ENCODE measurements at places on chromosomes 11 and 22.

DNA sequence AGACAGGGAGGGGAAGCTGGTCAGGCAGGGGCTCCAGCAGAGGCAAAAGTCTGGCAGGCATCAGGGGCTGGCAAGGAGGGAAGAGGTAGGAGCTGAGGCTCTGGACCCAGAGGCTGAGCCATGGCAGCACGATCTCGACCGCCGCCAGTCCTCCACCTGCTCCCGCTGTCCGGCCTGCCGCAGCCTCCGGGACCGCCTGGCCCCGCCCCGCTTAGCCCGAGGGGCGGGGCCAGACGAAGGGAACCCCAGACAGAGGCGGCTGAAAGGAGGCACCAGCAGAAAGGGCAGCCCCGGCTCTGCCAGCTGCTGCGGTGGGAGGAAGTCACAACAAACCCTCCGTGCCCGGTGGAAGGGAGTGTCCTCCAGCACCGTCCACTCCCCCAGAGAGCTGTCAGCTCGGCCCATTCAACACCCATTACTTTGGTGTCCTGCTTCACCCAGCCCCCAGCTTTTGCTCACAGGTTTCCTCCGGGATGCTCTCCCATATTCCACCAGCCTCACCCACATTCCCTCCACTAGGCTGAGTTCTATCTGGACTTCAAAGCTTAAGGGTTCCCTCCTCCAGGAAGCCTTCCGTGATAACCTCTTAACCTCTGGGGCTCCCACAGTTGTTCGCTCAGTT lies at the start of gene MFNG:
Gene MFNG (minus strand): TSS at position 161 of the 622 bp plus-strand sequence. CDS start 207 bp downstream, outside the sequence.
- H3K4me1 ChIP-seq, result peaks cover 25% of the 10 kb centered on the region
- no peak within 1 kb of the TSS for H3K27ac ChIP-seq
- no peak for DNase-seq
- peaks cover 13% of the 10 kb centered on the region for H3K36me3 ChIP-seq

DNA sequence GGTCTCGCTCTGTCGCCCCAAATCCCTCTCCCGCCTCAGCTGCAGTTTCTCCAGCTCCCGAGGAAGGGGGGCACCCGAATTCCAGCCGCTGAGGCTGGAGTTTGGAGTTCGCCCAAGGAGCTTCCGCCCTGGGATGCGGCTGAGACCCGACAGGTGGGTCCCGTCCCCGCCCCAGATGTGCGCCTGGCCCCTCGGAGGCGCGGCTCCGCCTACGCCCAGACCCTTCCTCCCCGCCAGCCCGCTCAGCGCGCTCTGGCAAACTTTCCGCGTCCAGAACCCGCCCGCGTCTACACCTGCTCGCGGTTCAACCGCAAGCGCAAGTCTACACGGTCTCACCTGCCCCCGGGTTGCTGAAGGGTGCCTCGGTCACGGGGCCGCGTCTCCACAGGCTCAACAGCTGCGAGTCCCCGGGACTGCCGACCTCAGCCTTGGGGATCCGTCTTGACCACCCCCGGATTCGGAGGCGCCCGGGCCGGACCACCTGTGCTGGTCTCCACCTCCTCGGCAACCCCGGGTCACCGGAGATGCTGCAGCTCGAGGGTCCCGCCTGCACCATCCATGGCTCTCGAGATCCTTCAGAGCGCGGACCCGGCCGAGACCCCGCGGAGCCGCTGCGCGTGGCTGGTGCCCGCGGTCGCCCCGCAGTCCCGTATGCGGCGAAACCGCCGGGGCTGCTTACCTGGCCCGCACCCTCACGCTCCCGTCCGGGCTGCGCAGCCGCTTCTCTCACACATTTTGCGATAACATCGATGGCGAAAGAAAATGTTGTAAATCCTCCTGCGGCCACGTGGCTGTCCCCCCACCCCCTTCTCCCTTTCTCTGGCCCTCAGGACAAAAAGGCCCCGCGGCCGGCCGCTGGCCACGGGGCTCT lies 63.6 kb downstream of the NFAM1 start:
- H3K36me3 ChIP-seq, result no peaks in the 10 kb centered on the region
- no peak overlapping the region for H3K27ac ChIP-seq

GRCh38 chr11:33733980-33734379 lies 2.2 kb downstream of the CD59 start:
- no peaks in the 10 kb centered on the region for H3K27me3 ChIP-seq
- H3K27ac ChIP-seq, result peak overlapping the region; percentile 97
- no peak for DNase-seq
- H3K4me3 ChIP-seq, result peak overlapping the region; percentile 92
- peaks cover 76% of the 10 kb centered on the region for H3K4me1 ChIP-seq

DNA sequence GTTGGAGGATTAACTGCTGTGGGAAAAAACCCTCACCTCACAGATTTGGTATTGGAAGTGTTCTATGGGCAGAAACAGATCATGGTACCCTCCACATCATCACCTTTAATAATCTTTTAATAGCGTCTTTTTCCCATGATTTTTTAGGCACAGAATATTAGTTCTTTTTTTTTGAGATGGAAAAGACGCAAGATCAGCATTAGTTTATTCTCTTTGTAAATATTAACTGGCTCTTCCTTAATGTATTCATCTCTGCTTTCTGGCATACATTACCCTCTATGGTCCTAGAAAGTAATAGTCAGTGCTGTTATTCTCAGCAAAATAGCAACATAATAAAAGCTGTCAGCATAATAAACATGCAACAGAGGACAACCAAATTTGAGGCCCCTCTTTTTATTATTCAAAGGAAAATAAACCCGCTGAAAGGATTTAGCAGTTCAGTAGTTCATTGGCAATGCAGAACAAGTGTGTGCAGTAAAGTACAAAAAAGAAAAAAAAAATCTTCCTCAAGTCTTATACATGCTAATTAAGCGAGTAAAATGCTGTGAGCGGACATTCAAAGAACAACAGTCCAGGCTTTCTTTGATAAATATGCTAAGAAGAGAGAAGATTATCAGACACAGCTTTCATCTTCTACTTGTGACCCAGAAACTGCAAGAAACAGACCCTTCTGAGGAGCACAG lies 37.5 kb upstream of the DDI1 start:
- no peaks in the 10 kb centered on the region for H3K27me3 ChIP-seq
- no peaks in the 10 kb centered on the region for H3K36me3 ChIP-seq
- DNase-seq, result no peak
- H3K27ac ChIP-seq, result no peak overlapping the region
- peaks cover 17% of the 10 kb centered on the region for H3K4me1 ChIP-seq
- no peak overlapping the region for H3K4me3 ChIP-seq

DNA sequence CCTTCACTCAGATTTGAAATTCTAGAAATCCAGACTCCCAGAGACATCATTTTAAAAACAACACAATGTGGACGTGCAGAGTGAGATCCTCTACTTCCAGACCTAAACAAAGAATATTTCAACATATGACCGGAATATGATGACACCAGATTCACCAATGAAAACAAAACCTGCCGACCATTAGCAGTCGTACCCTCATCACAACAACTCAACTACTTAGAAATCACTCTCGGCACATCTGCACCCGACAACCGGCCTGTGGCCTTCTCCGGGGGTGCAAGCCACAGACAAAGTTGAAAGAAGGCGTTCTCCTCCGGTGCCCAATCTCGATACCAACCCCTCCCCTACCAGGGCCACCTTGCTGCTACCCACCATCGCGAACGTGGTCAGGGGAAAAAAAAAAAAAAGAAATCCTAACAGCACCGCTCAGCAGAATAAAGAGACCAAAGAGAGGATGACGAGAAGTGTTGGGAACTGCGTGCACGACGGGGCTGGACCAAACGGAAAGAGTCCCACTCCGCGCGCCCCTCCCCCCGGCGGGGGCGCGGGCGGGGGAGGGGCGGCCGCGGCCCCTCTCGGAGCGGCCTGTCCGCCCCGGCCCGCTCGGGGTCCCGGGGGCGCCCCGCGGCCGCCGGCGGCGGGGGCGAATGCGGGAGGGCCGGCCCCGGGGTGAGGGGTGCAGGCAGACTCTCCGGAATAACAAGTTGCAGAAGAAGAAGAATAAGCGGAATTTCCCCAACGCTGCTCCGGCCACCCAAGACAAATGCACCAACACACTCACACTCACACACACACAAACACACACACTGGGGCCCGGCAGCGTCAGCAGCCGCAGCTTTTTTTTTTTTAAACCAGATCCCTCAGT lies 1.7 kb downstream of the PHF21A start:
- DNase-seq, result no peak
- peak overlapping the region; percentile 96 for H3K4me3 ChIP-seq
- no peaks in the 10 kb centered on the region for H3K27me3 ChIP-seq
- H3K36me3 ChIP-seq, result peaks cover 2% of the 10 kb centered on the region
- peaks cover 47% of the 10 kb centered on the region for H3K4me1 ChIP-seq

GRCh38 chr11:73175551-73176144 lies 33.5 kb upstream of the FCHSD2 start:
- DNase-seq, result no peak
- H3K27ac ChIP-seq, result no peak overlapping the region
- H3K36me3 ChIP-seq, result no peaks in the 10 kb centered on the region
- H3K4me3 ChIP-seq, result no peak overlapping the region

DNA sequence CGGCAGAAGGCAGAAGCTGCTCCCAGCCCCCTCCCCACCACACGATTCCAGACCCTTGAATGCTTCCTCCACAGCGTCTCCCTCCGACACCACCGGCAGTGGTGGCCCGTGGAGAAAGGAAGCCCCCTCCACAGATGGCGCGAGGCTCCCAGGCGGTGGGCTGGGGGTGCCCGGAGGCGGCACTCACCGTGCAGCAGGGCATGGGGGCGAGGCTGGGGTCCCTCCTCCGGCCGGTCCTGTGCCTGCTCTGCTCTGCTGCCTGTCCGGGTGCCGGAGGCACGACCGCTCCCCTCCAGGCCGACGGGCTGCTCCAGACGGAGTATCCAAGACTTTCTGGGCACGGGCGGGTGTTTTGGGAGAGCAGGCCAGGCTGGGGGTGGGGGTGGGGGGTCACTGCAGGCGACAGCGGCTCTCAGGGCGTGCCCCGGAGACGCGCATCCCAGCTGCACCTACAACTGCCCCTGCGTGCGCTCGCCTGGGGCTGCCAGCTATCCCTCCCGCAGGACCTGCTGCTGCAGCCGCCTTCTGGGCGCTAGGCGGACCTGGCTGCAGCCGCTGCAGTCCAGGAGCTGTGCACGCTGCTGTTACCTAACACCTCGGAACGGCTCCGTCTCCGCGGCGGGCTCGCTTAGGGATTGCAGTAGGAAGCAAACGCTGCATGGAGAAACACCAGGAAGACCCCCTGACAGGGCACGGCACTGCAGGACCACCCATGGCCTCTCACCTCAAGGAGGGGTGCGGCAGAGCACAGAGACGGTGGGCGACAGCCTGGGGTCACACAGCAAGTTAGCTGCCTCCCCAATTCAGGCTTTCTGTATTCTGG lies 15.2 kb downstream of the MRGPRG start:
- peaks cover 38% of the 10 kb centered on the region for H3K27me3 ChIP-seq
- DNase-seq, result no peak
- no peaks in the 10 kb centered on the region for H3K4me1 ChIP-seq
- no peak overlapping the region for H3K27ac ChIP-seq
- H3K4me3 ChIP-seq, result no peak overlapping the region

GRCh38 chr22:44667276-44667675 lies 34.7 kb upstream of the PRR5 start:
- H3K27ac ChIP-seq, result no peak overlapping the region
- DNase-seq, result no peak
- peaks cover 10% of the 10 kb centered on the region for H3K4me1 ChIP-seq

DNA sequence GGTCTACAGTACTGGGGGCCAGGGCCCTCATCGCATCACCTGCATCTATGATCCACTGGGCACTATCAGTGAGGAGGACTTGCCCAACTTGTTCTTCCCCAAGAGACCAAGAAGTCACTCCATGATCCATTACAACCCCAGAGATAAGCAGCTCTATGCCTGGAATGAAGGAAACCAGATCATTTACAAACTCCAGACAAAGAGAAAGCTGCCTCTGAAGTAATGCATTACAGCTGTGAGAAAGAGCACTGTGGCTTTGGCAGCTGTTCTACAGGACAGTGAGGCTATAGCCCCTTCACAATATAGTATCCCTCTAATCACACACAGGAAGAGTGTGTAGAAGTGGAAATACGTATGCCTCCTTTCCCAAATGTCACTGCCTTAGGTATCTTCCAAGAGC lies 3.8 kb upstream of the PPFIBP2 start:
- no peak overlapping the region for H3K4me3 ChIP-seq
- H3K27me3 ChIP-seq, result peaks cover 4% of the 10 kb centered on the region
- H3K4me1 ChIP-seq, result peaks cover 28% of the 10 kb centered on the region
- peaks cover 6% of the 10 kb centered on the region for H3K36me3 ChIP-seq

- no peaks in the 10 kb centered on the region for H3K36me3 ChIP-seq
- peak overlapping the region; percentile 94 for H3K27ac ChIP-seq
- H3K27me3 ChIP-seq, result no peaks in the 10 kb centered on the region
- H3K4me3 ChIP-seq, result peak overlapping the region; percentile 89
Measured at GRCh38 chr11:128520206-128520887, 67.0 kb downstream of the ETS1 start.

DNA sequence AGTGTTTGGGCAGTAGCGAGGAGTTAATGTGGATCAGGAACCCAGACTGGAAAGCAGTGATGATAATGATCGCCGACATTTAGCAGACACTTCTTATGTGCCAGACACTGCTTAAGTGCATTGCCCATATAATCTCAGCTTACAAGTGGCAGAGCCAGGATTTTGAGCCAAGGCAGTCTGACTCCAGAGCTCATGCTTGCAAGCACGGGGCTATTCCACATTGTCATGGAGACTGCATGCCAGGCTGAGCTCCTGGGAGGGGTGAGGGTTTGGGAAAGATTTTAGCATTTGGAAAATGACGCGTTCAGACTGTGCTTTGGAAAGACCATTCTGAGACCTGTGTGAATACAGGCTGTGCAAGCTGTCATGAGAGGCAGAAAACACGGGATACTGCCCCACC lies 302.7 kb downstream of the DDX10 start:
- no peaks in the 10 kb centered on the region for H3K36me3 ChIP-seq
- no peaks in the 10 kb centered on the region for H3K27me3 ChIP-seq
- H3K4me3 ChIP-seq, result no peak overlapping the region
- H3K4me1 ChIP-seq, result no peaks in the 10 kb centered on the region
- no peak for DNase-seq

GRCh38 chr11:87368151-87368550 lies 330.4 kb downstream of the TMEM135 start:
- no peaks in the 10 kb centered on the region for H3K4me1 ChIP-seq
- H3K36me3 ChIP-seq, result no peaks in the 10 kb centered on the region
- H3K27ac ChIP-seq, result no peak overlapping the region

DNA sequence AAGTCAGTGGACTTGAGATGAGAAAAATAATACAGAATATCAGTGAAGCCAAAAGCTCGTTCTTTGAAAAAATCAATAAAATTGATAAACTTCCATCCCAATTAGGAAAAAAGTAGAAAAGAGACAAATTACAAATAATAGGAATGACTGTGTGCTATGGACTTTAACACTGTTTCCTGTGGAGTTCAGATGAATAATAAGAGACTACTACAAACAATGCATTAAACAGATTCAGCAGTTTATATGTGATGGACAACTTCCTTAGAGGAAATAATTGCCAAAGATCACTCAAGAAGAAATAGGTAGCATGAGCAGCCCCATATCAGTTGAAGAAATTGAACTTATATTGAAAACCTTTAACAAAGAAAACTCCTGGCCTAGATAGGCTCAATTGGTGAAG lies 99.7 kb downstream of the PPP6R3 start:
- no peaks in the 10 kb centered on the region for H3K27me3 ChIP-seq
- peaks cover 45% of the 10 kb centered on the region for H3K36me3 ChIP-seq
- no peaks in the 10 kb centered on the region for H3K4me1 ChIP-seq
- no peak overlapping the region for H3K4me3 ChIP-seq

DNA sequence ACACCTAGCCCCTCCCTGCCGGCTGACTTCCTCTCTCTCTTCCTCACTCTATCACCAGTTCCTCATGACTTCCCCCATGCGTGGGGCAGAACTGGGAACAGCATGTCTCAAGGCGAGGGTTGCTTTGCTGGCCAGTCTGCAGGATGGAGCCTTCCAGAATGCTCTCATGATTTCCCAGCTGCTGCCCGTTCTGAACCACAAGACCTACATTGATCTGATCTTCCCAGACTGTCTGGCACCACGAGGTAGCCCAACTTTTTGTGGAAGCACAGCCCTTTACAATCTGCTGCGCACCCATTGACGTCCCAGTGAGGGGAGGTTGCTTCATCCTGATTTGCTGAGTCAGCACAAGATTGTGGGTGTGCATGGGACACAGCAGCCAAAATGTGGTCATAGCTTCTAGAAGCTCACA lies 8.6 kb downstream of the TCN2 start:
- no peaks in the 10 kb centered on the region for H3K4me1 ChIP-seq
- H3K36me3 ChIP-seq, result peaks cover 29% of the 10 kb centered on the region
- no peaks in the 10 kb centered on the region for H3K27me3 ChIP-seq
